ENCODE measurements at places on chromosomes 3 and 15. TPM values are rescaled to one million over a fixed set of nuclear protein-coding genes. Genes with fewer than 3 reads are reported as not detected.

DNA sequence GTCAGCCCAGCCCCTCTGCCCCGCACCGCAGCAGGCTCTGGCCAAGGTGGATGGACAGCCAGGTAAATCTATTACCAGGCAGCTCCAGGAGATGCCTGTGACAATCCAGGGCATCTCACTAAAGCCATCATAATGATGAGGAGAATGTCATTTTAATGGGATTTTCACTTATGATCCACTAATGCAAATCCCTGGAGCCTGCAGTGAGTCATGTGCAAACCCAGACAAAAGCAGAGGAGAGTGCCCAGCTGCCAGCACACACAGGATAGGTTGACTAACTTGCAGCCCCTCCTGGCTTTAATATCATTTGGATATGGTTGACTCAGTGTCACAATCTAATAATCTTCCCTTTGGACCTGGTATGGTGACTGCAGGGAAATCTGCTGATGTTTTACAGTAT lies 206.9 kb upstream of the TRIM42 start:
- no peak overlapping the region for H3K4me3 ChIP-seq
- H3K36me3 ChIP-seq: no peaks in the 10 kb centered on the region
- no peaks in the 10 kb centered on the region for H3K27me3 ChIP-seq
- no peak overlapping the region for H3K27ac ChIP-seq

DNA sequence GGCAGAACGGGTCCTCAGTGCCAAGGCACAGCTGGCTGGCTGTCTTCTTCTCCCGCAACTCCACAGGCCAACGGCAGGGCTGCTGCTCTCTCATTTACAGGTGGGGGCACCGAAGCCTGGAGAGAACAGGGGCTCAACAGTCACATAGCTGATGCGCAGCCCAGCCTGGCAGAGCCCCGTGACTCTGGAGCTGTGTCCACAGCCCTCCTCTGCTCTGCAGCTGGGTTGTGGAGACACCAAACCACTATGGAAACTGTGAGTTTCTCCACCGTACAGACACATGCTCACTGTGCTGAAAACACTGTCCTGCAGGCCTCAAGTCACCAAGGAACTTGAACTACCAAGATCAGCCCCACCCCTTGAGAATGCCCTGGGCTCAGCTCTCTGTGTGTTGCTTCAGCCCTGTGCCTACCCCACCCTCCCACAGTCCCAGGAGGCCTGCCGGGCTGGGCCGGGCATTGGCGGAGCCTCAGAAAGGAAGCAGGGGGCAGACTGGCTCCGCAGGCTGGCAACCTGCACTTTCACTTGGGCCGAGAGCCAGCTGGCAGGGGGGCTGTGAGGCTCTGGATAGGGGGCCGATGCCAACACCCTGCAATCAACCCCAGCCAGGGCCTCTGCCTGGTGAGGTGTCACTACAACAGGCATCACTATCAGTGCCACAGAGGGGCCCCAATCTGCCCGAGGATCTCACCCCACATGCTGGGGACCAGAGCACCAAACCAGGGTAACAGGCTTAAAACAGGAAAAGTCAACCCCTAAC lies 113.7 kb upstream of the RPL32 start:
- H3K4me3 ChIP-seq: no peak overlapping the region
- H3K27ac ChIP-seq: peak overlapping the region; percentile 58
- no peaks in the 10 kb centered on the region for H3K27me3 ChIP-seq
- peak; percentile 82 for DNase-seq
- peaks cover 54% of the 10 kb centered on the region for H3K4me1 ChIP-seq

DNA sequence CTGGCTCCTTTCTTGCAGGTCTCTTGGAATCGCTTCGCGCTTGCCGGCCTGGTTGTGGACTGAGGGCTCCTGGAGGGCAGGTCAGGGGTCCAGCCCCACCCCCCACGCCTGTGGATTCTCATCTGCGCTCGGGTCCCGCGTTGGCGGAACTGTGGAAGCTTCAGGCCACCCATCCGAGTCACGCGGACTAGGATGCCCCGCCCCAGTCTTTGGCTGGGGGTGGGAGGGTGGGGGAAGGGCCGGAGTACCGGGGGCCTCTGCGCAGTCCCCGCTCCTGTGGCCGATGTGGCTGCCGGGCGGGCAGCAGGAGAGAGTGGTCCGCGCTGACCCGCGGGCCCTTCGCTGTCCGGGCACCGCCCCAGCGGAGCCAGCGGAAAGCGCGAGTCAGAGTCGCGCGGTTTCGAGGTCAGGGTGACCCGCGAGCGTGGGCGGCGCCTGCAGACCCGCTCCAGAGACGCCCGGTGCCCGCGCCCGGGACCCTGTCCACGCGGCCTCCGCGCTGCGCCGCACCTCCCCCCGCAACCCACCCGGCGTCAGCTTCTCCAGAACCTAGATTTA lies 114.2 kb downstream of the KLF13 start:
- peaks cover 53% of the 10 kb centered on the region for H3K4me1 ChIP-seq
- no peaks in the 10 kb centered on the region for H3K27me3 ChIP-seq
- H3K27ac ChIP-seq: peak overlapping the region; percentile 85
- H3K4me3 ChIP-seq: peak overlapping the region; percentile 67
- DNase-seq: peak; percentile 74

GRCh38 chr15:44081026-44082013 lies 113.8 kb downstream of the FRMD5 start:
- no peak overlapping the region for H3K4me3 ChIP-seq
- no peaks in the 10 kb centered on the region for H3K27me3 ChIP-seq
- H3K27ac ChIP-seq: no peak overlapping the region

DNA sequence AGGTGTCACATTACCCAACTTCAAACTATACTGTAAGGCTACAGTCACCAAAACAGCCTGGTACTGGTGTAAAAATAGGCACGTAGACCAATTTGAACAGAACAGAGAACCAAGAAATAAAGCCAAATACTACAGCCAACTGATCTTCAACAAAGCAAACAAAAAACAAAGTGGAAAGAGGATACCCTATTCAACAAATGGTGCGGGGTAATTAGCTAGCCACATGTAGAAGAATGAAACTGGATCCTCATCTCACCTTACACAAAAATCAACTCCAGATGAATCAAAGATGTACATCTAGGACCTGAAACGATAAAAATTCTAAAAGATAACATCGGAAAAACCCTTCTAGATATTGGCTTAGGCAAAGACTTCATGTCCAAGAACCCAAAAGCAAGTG lies 13.1 kb downstream of the PEAK1 start:
- H3K4me3 ChIP-seq: no peak overlapping the region
- no peak overlapping the region for H3K27ac ChIP-seq
- H3K27me3 ChIP-seq: no peaks in the 10 kb centered on the region
- no peak for DNase-seq
- peaks cover 30% of the 10 kb centered on the region for H3K4me1 ChIP-seq
- no peaks in the 10 kb centered on the region for H3K36me3 ChIP-seq

DNA sequence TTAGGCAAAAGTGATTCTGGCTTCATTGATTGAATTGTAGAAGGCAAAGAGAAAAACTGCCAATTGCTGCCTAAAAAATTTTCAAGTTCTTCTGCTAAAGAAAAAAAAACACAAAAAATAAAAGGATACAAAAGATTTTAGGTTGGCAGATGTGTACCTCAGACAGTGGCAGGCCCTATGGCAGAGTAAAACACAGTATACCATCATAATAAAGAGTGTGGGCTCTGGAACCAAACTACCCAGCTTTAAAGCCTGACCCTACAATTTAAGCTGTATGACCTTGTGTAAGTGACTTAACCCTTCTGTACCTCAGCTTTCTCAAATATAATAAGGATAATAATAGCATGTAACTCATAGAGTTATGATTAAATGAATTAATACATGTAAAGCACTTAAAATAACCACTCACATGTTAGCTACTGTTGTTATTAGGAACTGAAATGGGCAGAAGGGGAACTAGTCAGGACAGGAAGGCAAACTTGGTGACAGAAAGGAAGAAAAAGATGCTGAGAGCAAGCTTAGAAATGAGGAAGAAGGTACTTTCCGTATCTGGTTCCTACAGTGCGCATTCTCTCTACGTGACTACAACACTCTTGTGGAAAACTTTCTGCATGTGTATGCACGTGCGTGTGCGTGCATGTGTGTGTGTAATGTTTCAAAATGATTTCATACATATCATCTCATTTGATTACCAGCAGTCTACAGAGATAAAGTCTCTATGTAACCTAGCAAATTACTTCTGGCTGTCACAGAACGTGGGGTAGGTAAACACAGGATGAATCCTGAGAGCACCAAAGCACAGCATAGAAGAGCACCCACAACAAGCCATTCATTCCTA lies 13.6 kb upstream of the GATM start:
- H3K4me3 ChIP-seq: no peak overlapping the region
- no peak for DNase-seq
- H3K4me1 ChIP-seq: peaks cover 9% of the 10 kb centered on the region
- H3K27ac ChIP-seq: no peak overlapping the region
- H3K27me3 ChIP-seq: peaks cover 7% of the 10 kb centered on the region

- H3K27me3 ChIP-seq: no peaks in the 10 kb centered on the region
- H3K27ac ChIP-seq: no peak overlapping the region
- DNase-seq: no peak
These were observed 106.9 kb upstream of the CHMP2B start for GRCh38 chr3:87120236-87120635.

DNA sequence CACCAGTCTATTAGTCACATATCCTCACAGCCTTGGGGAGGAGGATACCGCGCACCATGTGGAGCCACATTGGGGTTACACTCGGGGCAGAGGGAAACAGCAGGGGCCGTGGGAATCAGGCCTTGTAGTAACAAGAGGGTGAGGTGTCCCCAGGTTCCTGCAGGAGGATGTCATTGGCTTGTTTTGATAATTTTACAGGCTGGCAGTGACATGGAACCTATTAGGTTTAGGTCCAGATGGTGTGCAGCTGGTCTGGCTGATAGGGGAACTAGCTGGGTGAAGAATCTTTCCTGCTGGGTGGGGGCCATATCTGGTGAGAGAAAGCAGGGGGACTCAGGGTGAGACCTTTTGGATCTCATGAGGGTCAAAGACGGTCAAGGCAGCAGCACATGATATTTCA lies 9.8 kb upstream of the MEF2A start:
- DNase-seq: no peak
- H3K27me3 ChIP-seq: no peaks in the 10 kb centered on the region
- no peak overlapping the region for H3K4me3 ChIP-seq
- no peak overlapping the region for H3K27ac ChIP-seq
- H3K4me1 ChIP-seq: no peaks in the 10 kb centered on the region

DNA sequence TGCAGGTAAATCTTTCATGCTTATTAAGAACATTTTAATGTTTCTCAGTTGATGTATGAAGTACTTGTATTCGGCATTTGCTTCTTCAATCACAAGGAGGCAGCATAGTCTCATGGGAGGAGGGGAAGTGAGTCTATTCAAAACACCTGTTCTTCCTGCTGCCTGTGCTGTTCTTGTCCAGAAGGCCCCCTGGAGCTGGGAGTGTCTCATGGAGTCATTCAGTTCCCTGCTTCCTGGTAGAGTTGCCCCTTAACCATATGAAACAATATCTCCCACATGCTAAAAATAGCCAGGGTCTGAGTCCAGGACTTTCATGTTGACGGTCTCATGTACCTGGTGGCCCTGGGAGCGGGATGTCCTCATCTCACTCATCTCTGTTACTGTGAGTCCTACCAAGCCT lies 15.5 kb upstream of the PPP1R2 start:
- H3K4me1 ChIP-seq: no peaks in the 10 kb centered on the region
- no peaks in the 10 kb centered on the region for H3K36me3 ChIP-seq
- H3K27me3 ChIP-seq: no peaks in the 10 kb centered on the region
- H3K27ac ChIP-seq: no peak overlapping the region
- no peak for DNase-seq

DNA sequence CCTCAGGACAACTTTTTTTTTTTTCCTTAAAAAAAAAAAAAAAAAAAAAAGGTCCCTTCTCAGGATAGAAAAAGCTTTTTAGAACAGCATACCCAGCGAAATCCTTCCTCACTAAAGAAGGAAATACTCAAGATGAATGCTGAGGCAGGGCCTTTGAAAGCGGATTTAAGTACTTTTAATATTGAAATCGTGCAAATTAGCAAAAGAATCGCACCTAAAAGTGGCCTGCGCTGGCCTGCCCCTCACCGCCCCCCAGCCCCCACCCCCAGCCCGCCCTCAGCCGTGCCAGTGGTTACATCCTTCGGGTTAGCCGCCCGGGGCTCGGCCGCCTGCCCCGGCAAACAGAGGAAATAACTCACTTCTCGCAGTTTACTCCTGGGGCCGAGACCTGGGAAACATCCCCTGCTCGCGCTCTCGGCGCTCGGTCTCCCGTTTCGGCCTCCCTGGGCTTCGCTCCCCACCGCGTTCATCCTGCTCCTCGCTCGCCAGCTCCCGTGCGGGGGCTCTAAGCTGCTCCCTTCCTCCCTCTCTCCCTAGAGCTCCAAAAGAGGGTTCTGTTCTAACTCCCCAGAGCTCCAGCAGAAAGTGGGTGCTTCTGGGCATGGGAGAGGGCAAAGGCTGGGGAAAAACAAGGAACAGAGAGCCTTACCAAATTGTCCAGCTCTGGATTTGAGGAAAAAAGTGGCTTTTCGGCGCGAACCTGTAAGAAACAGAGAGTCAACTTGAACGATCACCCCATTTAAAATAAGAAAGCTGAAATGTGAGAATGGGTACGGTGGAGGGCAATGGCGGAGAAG lies 5.2 kb downstream of the MEIS2 start:
- H3K4me3 ChIP-seq: peak overlapping the region; percentile 56
- no peaks in the 10 kb centered on the region for H3K4me1 ChIP-seq
- DNase-seq: no peak
- H3K36me3 ChIP-seq: no peaks in the 10 kb centered on the region
- peak overlapping the region; percentile 74 for H3K27ac ChIP-seq
- peaks cover 6% of the 10 kb centered on the region for H3K27me3 ChIP-seq

DNA sequence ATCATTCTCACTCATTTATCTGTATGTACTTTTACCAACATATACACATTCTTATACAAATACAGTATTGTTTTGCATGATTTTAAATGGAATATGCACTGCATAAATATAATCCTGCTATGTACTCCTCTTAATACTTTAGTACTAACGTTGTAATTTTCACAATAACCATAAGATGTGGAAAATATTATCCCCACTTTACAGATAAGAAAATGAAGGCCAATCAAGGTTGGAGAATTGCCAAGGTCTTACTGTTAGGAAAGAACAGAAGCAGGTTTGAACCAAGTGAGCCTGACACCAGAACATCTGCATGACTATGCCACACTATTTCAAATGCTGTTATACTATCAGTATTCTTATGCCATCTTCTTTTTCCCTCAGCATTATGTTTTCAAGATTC lies 32.9 kb downstream of the BCL2A1 start:
- H3K27me3 ChIP-seq: peaks cover 3% of the 10 kb centered on the region
- no peak for DNase-seq
- H3K4me3 ChIP-seq: no peak overlapping the region
- no peaks in the 10 kb centered on the region for H3K36me3 ChIP-seq

GRCh38 chr15:74809956-74810355 lies 2.7 kb upstream of the LMAN1L start:
- H3K4me1 ChIP-seq: no peaks in the 10 kb centered on the region
- no peaks in the 10 kb centered on the region for H3K27me3 ChIP-seq
- no peak for DNase-seq
- no peak overlapping the region for H3K27ac ChIP-seq

C3orf70 gene
- total RNA-seq: 3.2 TPM

PIERCE2 gene
- total RNA-seq: 2.7 TPM

ABI3BP gene
- total RNA-seq: 108 TPM

PLSCR2 gene
- 0.86 TPM for total RNA-seq

P3H2 gene
- 61.9 TPM for total RNA-seq

NRG4 gene
- 2.2 TPM for total RNA-seq

CXCR6 gene
- 4.3 TPM for total RNA-seq

HCN4 gene
- total RNA-seq: 0.18 TPM

GABRB3 gene
- 5.5 TPM for total RNA-seq

EXOG gene
- 12.3 TPM for total RNA-seq

CA12 gene
- 4.9 TPM for total RNA-seq
